AML-193 (cell line): ENCODE measurements at places on chromosomes 1 and 21.

- DNase-seq, result no peak
Measured at GRCh38 chr1:160367516-160367900, 637 bp downstream of the NHLH1 start.

- no peak for DNase-seq
Measured at GRCh38 chr1:8063298-8064036, 37.4 kb upstream of the ERRFI1 start.

DNA sequence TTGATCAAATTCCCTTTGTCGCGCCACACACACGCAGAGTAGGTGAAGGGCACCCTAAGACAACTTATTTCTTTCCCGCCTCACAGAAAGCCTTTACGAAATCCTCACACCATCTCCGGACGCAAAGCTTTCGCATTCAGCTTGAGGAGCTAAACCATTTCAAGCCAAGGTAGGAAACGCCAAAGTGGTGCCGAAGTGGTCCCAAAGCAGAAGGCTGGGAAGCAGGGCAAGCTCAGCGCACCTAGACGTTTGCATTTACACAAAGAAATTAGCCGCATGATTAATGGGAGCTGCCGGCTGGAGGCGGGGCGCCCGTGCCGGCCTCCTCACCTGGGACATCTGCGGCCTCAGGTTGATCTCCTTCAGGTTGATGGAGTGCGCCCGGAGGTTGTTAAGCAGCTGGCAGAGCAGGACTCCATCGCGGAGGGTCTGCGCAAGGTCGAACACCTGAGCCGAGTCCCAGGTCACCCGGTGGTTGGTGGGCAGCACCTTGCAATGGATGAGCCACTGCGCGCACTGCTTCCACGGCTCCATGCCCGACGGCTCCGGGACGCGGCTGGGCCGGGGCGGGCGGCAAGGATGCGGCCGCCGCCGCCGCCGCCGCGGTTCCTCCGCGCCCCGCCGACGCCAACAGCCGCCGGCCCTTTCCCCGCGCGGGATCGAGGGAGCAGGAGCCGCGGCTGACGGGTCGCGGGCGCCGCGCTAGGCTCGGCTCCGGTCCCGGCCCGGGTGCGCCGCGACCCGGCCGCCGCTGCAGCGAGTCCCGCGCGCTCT is 457 bp downstream of the VAV3 start:
- DNase-seq, result no peak

DNA sequence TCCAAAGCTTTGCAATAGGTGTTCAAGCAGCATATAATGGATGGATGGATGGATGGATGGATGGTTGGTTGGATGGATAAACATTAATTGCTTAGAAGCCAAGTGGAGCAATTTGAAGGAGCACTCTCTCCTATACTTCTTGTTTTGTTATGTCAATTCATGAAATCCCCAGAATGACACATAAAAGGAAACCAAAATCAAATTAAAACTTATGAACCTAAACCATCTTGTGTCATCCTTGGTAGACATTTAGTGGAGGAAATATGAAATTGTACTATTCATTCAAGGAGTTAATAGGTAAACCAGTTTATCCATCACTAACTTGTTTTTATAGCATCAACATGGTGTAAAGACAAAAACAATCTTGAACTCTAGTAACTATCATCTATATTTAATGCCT is 122.5 kb downstream of the NR5A2 start:
- DNase-seq, result no peak

- DNase-seq, result no peak
Measured at GRCh38 chr1:156577550-156577949, 2.0 kb upstream of the TTC24 start.

- no peak for DNase-seq
Measured at GRCh38 chr1:178371235-178371634, 125.5 kb downstream of the CLEC20A start.

DNA sequence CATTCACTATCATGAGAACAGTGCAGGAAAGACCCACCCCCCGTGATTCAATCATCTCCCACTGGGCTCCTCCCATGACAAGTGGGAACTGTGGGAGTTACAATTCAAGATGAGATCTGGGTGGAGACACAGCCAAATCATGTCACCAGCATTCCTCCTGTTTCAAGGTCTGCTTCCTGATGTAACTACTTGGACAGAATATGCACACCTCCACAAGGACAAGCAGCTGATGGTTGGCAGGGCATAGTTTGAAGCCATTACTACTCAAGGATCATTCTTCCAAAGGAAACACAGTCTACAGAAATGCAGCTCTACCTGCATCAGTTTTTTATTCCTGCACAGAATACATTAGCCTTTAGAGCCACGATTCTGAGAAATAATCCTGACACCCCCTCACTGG is 28.5 kb upstream of the RNF2 start:
- DNase-seq, result no peak

DNA sequence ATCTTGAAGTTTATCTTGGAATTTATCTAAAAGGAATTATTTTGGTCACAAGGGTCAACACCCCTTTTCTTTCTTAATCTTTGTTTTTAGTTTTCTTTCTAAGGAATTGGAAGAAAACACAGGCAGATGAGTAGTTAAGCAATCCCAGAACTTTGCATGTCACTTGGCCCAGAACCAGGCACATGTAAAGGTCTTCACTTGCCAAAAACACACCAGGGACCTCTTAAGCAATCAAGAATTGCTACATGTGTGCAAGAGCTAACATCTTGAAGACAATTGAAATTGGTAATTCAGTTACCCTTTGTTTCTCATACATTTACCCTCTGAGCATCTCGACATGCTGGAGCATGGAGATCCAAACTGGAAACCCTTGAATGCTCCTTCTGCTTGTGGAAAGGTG is 114.2 kb downstream of the ZC3H11B start:
- DNase-seq, result peak; percentile 78

DNA sequence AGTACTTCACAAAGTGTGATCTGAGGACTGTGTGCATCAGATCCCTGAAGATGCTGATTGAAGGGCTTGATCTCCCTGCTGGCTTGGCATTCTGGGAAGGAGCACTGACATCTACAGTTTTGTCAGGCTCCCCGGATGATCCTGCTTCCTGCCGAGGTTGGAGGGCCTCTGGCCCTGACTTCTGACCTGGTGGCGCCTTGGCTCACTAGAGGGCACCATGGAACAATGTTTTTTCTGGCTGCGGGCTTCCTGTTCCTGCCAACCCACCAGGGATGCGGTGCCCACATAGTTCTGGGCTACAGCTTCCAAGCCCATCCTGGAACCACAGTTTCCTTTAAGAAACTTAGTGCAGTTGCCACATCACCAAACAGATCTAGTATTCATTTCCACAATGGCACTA is 38.8 kb upstream of the RASAL2 start:
- DNase-seq, result no peak

DNA sequence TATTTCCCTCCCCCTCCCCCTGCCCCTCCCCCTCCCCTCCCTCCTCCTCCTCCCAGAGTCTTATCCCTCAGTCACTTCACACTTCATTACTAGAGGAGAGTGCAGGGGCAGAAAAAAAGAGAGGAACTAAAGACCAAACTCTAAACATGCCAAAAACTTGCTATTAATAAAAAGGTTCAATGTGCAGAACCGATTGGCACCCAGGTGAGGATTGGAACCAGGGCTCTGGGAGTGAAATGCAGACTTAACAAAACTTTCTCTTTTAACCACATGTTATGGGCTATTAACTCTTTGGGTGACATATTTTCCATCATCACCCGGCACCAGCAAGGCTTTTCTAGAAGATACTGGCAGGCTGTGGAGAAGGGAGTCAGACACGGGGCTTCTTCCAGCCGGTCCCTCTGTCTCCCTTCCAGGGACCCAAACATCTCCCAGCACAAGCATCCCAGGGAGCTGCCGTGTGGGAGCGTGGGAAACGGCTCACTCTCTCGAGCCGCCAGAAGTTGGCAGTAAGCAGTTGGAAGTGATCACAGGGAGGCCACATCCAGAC is 13.6 kb downstream of the NID1 start:
- DNase-seq, result no peak

DNA sequence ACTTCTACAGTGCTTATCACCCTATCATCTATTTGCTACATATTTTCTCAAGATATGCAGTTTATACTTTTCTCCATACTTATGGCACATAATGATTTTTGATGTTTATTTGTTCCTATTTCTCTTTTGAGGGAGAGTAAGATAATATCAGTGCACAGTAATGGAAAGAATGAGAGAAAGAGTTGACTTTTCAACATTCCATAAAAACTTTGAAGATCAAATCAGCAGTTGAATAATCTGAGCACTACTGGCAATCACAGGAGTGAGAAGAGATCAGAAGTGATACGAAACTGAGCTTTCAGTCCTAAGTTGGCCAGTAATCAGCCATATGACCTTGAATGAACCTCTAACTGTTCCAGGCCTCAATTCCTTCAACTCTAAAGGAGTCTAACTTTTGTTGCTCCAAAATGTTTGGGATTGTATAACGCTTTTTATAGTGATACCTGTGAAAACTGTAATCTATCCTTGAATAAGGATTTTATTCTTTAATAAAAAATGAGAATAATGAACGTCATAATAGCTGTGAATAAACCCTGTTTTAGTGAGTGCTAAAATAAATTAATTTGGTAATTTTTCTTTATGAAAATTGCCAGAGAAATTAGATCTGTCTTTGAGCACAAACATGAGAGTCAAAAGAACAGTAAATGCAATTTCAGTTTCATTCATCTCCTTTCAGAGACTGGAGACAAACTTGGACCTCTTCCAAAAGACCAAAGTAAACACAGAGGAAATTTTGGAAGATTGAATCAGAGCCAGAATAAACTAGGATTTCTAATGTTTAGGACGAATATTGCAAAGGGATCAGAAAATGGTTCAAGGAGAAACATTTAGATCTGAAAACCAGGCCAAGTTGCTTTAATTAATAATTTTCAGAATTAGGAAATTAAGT is 309.9 kb downstream of the ADGRL2 start:
- DNase-seq, result no peak

DNA sequence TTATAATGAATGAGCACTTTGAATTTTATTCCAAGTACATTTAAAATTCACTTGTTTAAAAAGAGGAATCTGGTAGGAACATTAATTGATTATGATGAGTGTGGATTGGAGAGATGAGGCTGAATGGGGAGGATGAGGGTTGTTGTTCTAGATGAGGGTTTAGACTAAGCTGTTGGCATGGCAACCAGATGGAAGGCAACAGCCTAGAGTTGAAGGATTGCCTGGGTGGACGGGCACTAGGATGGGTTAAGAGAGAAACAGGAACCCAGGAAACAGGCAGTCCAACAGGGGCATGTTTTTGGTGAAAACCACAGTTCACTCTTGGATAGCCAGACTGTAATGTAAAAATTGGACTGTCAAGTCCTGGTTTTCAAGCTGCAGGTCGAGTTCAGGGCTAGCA is 125.5 kb downstream of the CHRM3 start:
- DNase-seq, result no peak

GRCh38 chr1:117312453-117313138 is 54.7 kb upstream of the MAN1A2 start:
- DNase-seq, result peak; percentile 21

DNA sequence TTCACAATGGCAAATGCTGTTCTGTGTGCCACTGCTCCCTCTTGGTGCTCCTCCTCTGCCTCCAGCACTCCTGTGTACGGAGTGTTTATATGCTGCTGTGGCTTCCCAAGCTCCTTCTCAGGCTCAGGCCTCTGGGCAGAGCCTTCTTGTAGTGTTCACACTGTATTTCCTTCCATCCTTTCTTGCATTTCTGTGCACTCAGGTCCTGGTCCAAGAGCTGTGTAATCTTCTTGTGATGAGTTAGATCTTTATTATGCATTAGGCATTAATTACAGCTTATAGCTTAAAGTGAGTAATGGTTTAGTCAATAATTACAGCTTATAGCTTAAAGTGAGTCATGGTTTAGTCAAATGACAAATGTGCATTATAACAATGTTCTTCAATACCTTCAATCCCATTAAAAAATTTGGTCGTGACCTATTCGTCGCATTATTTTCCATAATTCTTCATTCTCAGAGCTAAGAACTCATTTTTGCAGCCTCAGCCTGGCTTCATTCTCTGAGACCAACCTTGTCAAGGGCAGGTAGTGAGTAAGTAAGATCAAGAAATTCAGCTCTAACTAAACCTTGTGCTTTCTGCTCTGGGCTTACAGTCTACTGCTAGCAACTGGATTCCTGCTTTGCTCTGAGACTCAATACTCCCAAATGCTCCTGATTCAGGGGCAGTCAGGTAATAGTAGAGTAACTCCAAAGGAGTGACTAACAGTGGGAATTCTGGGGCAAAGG is 154.5 kb upstream of the SPAG17 start:
- no peak for DNase-seq

DNA sequence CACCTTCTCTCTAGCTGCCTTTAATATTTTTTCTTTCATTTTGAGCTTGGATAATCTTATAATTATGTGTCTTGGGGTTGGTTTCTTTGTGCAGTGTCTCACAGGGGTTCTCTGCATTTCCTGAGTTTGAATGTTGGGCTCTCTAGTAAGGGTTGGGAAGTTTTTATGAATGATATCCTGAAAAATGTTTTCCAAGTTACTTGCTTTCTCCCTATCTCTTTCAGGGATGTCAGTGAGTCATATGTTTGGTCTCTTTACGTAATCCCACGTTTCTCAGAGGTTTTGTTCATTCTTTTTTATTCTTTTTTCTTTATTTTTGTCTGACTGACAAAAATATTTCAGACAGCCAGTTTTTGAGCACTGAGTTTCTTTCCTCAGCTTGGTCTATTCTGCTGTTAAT is 55.4 kb upstream of the CCDC190 start:
- no peak for DNase-seq

GRCh38 chr1:246809473-246809872 is 85.3 kb downstream of the SCCPDH start:
- DNase-seq, result no peak

- DNase-seq, result no peak
Measured at GRCh38 chr1:183780159-183780558, 24.8 kb upstream of the RGL1 start.

GRCh38 chr1:24717887-24718650 is 27.2 kb upstream of the CLIC4 start:
- DNase-seq, result no peak

DNA sequence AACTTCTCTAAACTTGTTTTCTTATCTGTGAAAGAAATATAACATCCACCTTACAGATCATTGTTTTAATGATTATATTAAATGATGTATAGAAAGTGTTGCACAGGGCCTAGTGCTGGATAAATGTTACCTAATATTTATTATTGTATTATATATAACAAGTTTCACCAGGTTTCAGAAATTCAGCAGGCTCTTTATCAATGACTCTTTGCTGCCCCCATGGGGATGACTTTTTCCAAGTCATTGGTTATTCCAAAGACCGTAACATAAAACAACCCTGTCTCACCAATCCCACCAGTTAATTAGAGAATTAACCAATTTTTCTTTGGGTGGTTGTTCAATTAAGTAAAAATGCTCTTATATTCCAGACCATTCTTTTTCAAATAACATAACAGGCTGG is 7.3 kb upstream of the DEDD start:
- DNase-seq, result peak; percentile 59

- DNase-seq, result no peak
Measured at GRCh38 chr1:152497273-152497672, 13.3 kb upstream of the LCE5A start.

GRCh38 chr1:51518033-51518585 is 957 bp downstream of the EPS15 start:
- peak; percentile 25 for DNase-seq

GRCh38 chr21:24737296-24737850 is 869.9 kb downstream of the MRPL39 start:
- no peak for DNase-seq
